ENCODE measurements at places on chromosomes 13 and 19.

GRCh38 chr13:92354583-92354982 is 872.0 kb upstream of the GPC6 start:
- peak; percentile 32 for DNase-seq

DNA sequence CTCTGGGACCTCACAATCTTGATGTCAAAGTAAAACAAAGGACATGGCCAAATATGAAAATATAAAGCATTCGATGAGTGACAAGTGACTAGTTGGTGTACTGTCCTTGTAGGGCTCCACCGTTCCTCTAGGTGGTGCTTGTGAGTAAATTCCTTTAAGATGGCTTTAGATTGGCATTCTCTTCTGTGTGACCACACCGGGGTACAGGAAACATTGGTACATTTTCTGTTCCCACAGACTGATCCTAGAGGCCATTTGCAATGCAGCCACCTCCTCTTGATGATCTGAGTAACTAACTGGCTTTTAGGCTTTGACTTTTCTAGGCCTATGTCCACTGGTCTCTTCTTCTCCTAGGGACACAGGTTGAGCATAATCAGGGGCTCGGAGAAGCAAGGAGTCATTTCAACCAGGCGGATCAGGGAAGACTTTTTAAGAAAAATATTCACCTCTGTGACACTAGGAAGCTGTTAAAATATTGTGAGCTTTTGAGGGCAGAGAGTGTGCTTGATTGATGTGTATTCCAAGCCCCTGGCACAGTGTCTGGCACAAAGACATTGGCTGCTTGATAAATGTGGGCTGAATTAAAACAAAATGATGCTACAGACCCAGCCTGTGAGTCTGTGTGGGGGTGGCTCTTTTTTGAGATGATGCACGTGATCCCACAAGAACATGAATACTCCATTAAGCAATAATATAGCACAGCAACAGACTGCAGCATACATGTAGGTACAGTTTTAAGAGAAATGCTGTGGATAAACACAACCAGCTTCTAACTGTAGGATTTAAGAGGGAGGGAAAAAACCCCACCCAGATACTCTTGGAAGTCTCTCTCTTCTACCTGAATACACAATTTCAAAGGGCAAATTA is 21.0 kb downstream of the EPSTI1 start:
- peak; percentile 71 for DNase-seq

DNA sequence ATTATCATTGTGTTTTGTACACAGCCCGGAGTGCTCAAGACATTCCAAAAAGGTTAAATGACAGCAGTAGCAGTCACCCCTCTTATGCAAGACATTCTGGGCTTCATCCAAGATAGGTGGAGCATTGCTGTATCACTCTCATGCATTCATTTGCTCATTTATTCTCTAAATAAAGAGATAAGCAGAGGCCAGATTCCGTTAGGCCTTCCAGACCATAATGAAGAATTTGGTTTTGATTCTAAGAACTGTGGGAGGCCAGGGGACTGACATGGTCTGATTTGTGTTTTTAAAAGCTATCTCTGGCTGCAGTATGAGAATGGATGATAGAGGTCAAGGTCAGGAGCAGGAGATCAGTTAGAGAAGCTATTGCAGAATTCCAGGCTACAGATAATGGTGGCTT is 145.8 kb downstream of the KCNRG start:
- peak; percentile 30 for DNase-seq

DNA sequence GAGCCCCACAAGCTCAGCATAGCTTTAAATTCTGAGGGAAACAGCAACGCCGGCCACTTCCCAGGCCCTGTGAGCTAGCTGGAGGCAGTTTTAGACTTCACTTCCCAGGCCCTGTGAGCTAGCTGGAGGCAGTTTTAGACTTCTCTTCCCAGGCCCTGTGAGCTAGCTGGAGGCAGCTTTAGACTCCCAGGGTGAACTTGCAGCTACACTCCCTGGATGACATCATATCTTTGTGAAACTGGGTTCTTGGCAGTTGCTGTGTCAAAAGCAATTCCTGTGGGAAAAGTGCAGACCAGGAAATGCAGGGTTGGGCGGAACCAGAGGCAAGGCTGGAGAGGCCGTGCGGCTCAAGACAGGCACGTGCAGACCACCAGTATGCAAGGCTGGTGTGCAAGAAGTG is 12.7 kb downstream of the SOX1 start:
- DNase-seq = no peak
